ENCODE measurements at places on chromosomes 12 and 14.

DNA sequence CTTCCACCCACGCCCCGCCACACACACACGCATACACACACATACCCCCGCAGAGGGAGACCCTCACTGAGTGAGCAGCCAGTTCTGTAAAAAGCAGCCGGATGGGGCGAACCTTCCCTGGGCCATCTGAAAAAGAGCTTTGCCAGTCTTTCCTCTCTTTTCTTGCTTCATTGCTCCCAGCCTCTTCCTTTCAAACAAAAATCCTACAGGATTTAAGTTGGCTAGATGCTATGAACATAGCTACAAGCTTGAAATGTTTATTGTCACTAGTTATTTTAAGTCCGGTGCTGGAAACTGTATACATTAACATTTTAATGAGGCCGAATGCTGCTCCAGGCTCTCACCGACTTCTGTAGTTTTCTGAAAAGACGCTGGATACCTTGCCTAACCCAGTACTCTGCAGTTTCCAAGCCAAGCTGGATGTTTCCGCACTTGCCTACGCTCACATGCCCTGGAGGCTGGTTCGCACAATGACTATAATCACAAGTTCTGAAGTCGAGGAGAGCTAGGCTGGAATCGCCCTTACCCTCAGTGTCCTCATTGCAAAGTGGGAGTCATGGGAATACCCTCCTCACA is 39.2 kb downstream of the LTBP2 start:
- DNase-seq, result peak; percentile 26

- DNase-seq, result no peak
These were observed 258.0 kb upstream of the DDHD1 start for GRCh38 chr14:53411125-53411524.

- no peak for DNase-seq
These were observed 112.7 kb downstream of the NCOR2 start for GRCh38 chr12:124454735-124455134.

DNA sequence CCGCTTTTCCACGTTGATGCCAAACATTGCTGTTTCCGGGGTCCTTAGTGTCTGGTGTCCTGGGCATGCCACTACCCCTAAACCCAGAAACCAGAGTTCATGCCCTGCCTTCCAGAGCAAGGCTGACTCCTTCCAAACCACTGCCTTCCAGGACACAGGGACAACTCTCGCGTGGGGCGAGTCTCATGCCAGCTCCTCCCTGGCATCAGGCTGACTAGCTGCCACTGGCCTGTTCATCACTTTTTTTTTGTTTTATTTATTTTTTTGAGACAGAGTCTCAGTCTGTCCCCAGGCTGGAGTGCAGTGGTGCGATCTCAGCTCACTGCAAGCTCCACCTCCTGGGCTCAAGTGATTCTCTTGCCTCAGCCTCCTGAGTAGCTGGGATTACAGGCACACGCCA is 4.8 kb downstream of the SETD1B start:
- no peak for DNase-seq

GRCh38 chr12:632102-632696 is 31.0 kb downstream of the NINJ2 start:
- DNase-seq, result no peak

DNA sequence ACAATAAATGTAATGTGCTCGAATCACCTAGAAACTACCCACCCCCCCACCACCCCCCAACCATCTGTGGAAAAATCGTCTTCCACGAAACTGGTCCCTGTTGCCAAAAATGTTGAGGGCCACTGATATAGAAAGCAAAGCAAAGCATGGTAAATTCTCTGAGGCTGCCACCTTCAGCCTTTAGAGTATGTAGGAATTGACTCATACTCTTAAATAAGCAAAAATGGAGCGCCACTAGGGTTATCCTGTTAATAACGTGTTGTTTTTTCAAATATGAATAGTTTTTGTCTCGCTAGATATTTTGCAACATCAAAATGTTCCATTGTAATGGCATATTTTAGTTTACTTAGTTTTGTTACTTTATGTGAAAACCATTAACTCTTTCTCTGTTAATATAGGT is 18.2 kb downstream of the DYNC1H1 start:
- DNase-seq, result no peak

DNA sequence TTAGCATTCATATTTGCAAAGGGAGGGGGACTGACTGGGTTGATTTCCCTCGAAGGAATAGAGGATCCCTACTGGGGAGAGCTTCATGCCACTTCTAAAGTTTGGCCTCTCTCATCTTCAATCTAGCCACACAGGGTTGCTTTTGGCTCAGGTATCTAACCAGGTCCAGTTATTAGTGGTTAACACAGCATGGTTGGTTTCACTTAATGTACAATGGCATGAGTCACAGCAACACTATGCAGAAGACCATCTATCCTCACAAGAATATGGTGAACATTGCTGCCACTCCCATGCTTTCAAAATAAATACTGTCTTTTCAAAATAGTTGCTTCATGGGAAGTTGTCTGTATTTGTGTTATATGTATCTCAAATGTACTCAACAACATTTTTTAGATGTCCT is 6.6 kb upstream of the RAB3IP start:
- no peak for DNase-seq

GRCh38 chr12:57545809-57546437 is 1.1 kb downstream of the DCTN2 start:
- DNase-seq, result no peak

GRCh38 chr14:58171090-58171489 is 19.1 kb upstream of the ARMH4 start:
- DNase-seq, result peak; percentile 4

DNA sequence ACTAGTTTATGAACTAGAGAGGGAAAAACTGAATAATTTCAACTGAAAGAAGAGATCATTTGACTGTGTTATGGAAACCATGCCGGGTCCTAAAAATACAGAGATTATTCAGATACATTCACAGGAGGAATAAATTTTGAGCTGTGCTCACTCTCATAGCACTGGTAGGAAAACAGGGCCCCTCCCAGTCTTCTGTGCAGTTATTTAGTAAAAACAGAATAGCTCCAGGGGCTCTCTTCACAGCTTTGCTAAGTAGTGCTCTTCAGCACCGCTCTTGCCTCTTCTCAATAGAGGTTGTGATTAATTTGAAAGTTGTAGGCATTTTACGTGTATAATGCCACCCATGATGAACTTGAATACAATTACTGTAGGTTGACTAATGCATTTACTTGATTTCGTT is 435.9 kb upstream of the PDE3A start:
- no peak for DNase-seq

GRCh38 chr12:13242936-13243335 is 46.4 kb downstream of the EMP1 start:
- DNase-seq, result no peak

- DNase-seq, result no peak
These were observed 708 bp upstream of the ZBTB42 start for GRCh38 chr14:104800015-104800770.

GRCh38 chr12:5335069-5335468 is 96.8 kb upstream of the NTF3 start:
- no peak for DNase-seq

DNA sequence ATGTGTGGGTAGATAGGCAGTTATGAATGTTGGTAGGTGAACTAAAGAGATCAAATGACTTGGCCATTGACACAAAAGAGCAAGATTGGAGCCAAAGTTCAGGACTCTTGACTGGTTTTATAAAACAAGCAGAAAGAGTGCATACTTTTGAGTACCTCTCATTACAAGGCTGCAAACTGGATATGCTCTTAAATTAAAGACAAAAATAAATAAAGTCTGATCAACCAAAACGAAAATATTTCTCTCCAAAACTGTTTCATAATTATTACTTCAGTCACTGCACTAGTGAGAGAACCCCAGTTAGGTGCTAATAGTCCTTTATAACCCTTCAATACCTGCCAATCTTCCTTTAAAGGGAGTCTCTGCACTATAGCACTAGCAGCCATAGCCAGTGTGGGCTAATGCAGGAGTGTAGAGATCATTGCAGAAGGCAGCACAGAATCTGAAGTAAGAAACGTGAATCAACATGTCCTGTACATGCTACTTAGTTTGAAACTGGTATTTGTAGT is 147.1 kb downstream of the FOXA1 start:
- DNase-seq, result no peak

DNA sequence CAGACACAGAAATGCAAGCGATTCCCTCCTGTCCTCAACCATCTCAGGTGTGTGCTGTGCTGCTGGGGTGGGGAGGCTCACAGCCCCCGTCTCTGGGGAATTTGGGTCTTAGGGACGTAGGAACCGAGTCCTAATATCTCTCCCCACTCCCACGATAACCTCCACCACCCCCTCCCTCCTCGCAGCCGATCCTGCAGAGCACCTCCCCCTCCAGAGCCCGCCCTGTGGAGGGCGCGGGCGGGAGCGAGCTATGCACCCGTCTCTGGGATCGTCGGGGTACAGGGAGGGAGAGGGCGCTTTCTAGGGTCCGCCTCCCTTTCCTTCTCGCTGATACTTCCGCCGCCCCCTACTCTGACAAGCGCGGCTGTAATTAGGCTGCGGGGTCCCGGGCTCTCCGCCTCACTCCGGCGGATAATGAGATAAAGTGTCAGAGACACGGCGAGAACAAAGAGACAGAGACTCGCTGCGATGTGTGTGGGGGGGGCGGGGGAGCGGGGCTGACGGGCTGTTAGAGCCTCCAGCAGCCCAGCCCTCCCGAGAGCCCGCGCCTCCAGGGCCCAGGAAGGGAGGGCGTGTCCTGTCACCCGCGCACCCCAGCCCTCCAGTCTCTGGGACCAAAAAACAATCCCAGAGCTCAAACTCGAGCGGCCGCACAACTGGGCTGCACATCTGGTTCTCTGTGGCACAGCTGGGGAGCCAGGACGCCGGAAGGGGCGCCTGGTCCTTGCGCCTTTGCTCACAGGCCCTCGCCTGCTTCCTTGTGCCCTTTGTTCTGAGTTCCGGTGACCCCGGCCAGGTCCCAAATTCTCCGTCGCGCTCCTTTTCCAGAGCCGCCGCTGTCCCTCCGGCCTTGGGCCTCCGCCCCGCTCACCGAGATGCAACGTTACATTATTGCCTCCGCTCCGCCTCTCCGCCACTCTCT is 8.7 kb downstream of the SHMT2 start:
- DNase-seq, result no peak

DNA sequence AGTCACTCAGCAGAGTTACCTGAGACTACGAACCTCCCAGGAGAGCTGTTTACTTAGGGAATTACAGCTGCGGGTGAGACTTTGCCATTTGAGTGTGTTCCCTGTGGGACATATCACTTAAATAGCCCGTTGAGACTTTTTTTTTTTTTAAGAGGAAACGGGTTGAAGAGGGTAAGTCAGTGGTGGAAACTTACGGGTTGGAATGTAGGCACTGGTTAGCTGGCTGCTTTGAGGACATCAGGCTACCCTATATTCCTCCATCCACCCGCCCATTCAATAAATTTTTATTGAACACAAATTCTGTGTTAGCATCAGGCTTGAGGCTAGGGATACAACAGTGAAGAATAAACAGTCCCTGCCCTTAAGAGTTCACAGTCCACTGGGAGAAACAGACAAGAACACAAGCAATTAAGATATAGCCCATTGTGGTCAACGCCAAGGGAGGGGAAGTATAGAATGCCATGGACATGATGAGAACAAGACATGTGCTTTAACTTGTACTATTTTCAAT is 88.1 kb upstream of the CPSF6 start:
- DNase-seq, result no peak

DNA sequence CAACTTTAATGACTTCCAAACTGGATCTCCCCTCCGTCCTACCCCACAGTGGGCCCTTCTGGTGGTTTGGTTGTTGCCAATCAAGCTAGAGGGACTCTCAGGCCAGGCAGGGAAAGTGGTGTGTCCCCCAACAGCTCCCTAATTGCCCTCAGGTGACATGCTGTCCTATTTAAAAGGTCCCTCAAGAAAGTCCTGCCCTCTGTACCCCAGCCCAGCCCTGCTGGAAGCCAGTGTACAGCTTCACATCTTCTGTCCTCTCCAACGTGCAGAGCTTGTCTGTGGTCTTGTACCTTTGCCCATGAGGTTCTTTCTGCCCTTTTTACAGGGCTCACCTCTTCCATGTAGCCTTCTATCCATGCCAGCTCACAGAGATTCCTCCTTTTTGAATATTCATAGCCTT is 4.2 kb downstream of the RIN3 start:
- DNase-seq, result no peak

DNA sequence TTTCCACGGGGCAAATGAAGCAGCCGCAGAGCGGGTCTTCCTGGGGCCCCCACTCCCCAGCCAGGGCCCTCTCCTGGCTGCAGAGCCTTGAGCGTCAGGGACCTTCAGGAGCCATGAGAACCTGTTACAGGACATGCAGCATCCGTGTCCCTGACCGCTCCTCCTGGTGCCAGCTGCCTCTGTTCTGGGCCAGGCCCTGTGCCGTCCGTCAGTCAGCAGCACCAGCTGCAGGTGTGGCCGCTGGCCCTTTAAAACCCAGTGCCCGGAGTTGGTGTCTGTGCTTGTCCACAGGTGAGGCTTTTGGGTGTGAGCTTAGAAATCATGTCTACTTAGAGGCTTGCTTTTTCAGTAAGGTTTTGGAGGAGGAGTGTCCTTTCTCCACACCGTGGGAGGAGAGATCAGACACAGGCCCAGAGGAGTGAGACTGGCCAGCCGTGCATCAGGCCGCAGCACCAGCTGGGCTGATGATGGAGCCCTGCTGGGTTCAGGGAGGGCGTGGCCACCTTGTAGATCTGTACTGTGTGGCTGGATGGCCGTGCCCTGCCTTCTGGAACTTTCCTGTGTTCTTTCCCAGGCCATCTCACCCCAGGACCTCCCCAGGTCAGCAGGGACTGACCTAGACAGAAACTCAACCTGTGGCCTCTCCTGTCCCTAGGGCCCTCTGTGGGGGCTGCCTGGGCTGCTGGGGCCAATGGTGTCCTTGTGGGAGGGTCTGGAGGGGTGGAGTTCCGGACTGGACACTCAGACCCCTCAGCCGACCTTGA is 27.1 kb downstream of the AACS start:
- no peak for DNase-seq

DNA sequence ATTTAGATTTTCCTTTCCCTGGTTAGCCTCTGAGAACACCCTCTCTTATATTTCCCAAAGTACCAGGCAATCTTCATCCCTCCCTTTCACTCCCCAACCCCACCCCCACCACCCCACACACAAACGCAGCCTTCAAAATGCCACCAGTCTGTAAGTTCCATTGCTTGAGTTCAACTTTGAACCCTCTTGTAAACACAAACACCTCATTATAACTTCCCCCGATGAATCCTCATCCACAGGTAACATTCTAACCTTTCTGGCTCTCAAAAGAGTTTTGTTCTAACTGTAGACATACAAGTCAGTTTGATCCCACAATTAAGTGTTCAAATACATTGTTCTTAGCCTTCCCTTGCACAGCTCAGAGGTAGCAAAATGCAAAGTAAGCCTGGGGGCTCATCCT is 199.4 kb upstream of the FOXN3 start:
- no peak for DNase-seq

DNA sequence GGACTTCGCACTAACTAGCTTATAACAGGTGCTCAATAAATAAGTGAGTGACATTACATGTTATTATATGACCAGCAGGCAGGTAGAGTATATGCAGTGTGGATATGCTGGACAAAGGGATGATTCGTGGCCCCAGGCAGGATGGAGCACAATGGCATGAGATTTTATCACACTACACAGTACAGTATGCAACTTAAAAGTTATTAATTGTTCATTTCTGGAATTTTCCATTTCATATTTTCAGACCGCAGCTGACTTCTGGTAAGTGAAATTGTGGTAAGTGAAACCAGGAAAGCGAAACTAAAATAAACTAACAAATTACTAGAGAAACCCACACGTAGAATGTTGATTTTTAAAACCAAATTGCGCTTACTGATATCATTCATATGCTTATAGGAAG is 3.3 kb downstream of the PARP11 start:
- no peak for DNase-seq
